Fibroblast of skin of left biceps (primary cell): ENCODE measurements at places on chromosomes 5 and 9.

GRCh38 chr9:130463763-130464745 lies 19.3 kb downstream of the ASS1 start:
- DNase-seq = no peak

DNA sequence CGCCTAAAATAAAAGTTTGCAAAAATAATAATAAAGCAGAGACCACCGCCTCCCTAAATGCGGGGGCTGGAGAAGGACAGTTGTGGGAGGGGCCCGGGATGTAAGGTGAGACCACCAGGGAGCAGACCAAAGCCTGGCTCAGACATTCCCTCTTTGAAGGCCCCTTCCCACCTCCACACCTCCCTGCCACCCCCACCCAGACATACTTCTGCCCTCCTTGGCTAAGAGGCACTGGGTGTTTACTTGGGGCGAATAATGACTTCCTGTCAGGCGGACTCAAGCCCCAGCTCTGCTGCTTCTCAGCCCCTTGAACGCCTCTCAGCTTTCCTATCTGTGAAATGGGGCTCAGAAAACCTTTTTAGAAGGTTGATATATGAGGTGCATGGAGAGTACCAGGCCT lies 58.8 kb upstream of the GGTA1 start:
- no peak for DNase-seq

GRCh38 chr5:35342664-35343063 lies 112.4 kb upstream of the PRLR start:
- DNase-seq = no peak

DNA sequence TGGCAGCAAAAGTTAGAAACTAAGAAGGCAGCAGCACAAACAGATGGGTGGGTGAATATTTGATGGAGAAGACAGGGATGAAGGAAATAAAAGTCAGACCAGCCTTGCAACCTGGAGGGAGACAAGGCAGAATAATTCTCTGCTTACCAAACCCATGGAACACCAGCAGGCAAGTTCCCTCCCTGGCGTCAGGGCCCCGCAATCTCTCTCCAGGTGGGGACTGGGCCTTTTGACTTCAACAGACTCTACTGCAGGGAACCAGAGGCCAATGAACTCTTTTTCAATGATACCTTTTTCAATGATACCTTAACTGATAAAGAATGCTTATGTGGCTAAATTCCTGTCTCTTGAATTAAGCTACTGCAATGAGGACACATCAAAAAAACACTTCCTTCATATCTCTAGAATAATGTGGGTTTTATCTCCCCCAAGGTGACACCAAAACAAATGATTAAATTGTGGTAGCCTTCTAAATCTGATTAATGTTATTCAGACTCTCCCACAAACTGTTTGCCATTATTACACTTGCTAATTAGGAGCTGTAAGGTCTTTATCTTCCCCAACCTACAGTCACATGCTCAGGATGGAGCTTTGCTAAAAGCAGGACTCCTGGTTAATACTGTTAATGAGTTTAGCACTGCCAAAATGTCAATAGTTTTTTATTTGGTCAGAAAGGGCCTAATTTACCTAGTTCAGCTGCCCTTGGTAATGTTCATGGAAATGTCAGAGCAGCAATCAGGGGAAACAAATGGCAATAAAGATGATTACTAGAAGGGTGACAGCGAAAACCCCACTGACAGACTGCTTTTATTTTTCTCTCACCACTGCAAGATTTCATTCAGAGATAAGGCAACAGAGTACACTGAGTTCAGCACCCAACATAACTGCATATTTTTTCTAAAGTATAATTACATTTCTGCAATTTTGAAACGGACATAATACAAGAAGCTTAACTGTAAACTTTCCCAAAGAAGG lies 165.5 kb downstream of the TSSK1B start:
- DNase-seq = no peak

DNA sequence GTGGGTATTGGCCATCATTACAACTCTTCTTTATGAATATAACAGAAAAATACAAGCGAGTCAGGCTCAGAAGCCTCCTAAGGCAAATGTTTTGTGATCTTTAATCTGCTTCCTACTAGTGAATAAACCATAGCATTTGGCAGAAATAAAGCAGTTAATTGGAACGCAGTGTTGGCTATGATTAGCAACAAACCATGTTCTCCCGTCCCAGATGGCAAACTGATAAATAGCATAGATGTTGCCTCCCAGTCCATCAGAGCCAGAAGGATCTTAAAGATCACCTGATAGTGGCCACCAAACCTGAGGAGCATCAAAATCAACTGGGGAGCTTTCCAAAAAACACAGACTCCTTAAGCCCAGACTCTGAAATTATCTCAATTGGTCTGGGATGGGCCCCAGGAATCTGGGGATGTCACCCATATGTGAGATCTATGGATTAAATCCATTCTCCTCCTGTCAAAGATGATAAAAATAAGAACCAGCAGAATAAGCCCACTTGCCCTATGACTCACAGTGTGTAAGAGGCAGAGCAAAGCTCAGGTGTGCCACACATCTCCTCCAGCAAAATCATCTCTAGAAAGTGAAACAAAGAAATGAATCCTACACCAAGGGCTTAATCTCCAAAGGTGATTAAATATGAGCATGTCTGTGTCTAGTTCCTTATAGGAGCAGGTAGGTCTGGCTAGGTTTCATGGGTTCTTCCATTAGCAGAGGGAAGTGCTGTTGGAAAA lies 50.3 kb downstream of the APBA1 start:
- DNase-seq = no peak

GRCh38 chr9:99868845-99869244 lies 37.6 kb upstream of the STX17 start:
- DNase-seq = no peak

DNA sequence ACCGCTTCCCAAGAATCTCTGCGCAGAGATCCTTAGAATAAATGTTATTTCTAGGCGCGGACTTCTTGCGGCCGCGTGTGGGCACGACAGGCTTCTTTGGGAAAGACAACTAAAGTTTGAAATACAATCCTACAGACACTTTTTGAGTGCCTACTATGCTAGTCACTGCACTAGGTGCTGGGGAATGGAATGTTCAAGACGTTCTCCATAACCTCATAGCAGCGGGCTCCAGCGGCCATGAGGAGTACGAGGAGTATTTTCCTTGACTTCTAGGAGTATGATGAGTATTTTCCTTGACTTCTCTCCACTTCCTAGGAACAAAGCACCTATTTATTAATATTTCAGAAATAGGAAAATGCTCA lies 636 bp upstream of the PWWP2A start:
- no peak for DNase-seq

DNA sequence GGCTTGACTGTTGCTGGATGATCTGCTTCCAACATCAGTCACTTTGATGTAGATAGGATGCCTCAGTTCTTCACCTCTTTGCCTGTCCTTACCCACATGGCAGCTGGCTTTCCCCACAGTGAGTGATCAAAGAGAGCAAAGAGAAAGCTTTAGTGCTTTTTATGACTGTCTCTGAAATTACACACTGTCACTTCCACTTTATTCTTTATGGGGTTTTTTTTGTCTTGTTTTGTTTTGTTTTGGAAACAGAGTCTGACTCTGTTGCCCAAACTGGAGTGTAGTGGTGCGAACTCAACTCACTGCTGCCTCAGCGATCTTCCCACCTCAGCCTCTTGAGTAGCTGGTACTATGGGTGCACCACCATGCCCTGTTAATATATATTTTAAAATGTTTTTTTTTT lies 32.4 kb upstream of the C5orf24 start:
- DNase-seq = no peak
